ENCODE measurements at places on chromosomes 2 and 18.

- DNase-seq: no peak
These were observed 450.6 kb downstream of the TSN start for GRCh38 chr2:122206101-122206500.

DNA sequence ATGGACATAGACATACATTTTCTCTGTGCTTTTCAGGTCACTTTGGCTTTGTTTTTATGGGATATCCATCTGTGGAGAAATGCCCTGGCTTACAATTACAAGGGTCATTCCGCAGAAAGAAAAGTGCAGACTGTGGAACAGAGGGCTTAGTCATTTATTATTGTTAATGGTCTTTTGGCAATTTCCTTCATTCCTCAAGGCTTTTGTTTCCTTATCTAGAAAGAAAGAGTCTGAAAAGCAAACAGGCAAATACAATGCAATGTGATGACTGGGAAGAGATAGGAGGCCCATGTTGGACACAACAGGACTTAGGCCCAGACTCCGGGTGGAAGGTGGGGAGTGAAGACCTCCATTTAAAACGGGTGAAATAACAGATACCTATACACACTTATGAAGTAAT, 129.5 kb upstream of the CAVIN2 start:
- no peak for DNase-seq

DNA sequence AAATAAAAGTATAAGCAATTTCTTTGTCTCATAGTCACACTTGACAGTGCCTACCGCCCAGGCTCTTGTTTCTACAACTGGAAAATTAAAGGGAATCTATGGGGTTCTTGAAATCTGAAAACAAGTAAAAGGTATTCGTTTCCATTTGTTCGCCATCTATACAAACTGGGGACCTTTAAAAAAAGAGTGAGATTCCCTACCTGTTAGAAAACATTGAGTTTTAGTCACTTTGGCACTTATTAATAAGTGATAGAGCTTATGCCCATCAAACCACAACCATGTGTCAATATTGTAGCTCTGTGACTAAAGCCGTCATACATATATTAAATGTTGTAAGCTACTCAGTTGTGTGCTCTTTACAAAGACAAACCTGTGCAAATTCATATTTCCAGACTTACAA, 13.2 kb downstream of the FN1 start:
- no peak for DNase-seq

DNA sequence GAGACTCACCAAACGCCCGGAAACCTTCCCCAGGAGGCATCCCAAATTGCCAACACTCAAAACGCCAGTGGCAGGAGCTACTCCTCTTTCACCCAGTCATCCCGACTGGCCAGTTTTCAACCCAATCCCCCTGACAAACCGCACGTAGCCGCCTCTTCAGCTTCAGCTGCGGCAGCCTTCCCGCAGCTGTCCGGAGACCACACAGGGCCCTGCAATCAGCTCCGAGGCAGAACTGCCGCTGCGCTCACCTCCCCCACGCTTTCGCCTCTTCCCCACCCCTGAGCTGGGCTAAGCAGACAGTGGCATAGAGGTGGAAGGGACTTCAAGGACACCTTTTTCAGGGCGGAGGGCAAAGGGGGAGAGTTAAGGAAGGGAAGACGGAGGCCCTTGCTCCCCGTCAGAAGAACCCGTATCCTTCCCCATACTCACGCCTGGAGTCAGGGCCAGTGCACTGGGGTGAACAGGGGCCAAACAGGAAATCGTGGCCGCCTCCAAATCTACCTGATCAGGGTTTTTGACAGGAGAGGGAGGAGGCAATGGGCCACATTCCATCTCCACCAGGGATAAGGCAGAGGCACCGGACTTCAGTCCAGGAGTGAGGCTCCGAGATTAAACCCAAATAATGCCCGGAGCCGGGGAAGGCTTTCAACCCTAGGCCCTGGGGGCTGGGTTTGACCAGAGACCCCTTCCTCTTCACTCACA, 16.9 kb downstream of the CYP26B1 start:
- no peak for DNase-seq

GRCh38 chr2:231627384-231628120, 34.9 kb downstream of the TEX44 start:
- no peak for DNase-seq

- DNase-seq: no peak
These were observed 150.7 kb upstream of the DLX2 start for GRCh38 chr2:172253190-172254052.

- DNase-seq: no peak
These were observed 48.1 kb upstream of the ACKR3 start for GRCh38 chr2:236521556-236521955.

- DNase-seq: no peak
These were observed 703.4 kb upstream of the LINC00305 start for GRCh38 chr18:64852281-64852680.

GRCh38 chr18:9048808-9049494, 53.5 kb upstream of the NDUFV2 start:
- DNase-seq: no peak

Data from NCI-H1048 (cell line).